Activated T-helper 1 cell treated with Interleukin-2 at 50 U/mL for 16 hours (primary cell): ENCODE measurements at places on chromosomes 11 and 22.

DNA sequence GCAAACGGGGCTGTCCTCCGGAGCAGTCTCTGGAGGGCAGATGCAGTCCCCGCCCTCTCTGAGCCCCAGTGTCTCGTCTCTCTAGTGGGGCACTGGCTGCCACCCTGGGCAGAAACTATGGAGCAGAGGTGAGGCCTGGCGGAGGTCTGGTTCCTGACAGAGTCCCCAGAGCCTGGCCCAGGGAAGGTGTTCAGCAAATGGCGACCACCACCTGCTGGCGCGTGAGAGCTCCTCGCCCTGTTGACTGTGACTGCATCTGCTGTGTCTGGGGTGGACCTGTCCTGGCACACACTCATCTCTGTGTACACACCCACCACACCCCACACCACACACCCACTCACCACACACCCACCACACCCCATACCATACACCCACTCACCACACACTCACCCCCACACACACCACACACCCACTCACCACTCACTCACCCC lies 18.3 kb upstream of the TTLL12 start:
- DNase-seq = no peak

DNA sequence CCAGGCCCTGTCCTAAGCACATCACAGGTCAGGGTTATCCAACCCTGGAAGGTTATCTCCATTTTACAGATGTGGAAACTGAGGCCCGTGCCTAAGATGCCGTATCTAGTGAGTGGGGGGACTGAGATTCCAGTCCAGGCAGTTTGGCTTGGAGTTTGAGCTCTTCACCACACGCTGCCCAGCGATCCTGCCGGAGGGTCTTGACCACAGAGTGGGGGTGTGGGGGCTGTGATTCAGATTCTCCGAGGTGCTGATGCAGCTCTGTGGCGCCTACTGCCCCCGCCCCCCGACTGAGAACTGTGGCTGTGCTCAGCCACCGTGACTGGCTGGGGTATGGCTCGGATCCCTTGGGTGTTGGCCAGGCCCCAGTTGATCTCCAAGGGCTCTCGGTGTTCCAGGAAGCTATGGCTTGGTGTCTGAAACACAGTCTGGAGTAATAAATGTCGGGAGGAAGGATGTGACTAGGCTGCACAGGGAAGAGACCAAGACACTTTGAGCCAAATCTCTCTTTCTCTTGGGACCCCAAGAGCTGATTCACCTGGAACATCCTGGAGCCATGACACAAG lies 60.6 kb upstream of the RASD2 start:
- DNase-seq = no peak

DNA sequence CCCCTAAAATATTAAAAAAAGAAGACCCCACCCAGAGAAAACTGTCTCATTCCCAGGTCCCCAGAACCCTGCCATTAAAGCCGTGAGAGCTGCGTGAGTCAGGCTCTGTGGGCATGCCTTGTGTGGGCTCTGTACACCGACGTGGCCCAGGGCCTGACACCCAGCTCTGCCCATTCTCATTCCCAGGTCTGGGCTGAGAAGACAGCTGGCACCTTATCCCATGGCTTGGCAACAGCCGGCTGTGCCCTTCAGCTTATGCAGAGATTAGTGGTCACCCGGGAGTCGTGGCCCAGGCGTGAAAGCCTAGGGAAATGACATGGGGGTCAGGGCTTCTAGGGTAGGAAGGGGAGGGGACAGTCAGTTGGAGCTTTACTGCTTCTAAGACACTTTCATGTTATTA lies 31.9 kb downstream of the OTOG start:
- no peak for DNase-seq

GRCh38 chr11:99614352-99614751 lies 593.6 kb downstream of the CNTN5 start:
- no peak for DNase-seq

GRCh38 chr11:69166218-69167115 lies 10.7 kb downstream of the SMIM38 start:
- no peak for DNase-seq

DNA sequence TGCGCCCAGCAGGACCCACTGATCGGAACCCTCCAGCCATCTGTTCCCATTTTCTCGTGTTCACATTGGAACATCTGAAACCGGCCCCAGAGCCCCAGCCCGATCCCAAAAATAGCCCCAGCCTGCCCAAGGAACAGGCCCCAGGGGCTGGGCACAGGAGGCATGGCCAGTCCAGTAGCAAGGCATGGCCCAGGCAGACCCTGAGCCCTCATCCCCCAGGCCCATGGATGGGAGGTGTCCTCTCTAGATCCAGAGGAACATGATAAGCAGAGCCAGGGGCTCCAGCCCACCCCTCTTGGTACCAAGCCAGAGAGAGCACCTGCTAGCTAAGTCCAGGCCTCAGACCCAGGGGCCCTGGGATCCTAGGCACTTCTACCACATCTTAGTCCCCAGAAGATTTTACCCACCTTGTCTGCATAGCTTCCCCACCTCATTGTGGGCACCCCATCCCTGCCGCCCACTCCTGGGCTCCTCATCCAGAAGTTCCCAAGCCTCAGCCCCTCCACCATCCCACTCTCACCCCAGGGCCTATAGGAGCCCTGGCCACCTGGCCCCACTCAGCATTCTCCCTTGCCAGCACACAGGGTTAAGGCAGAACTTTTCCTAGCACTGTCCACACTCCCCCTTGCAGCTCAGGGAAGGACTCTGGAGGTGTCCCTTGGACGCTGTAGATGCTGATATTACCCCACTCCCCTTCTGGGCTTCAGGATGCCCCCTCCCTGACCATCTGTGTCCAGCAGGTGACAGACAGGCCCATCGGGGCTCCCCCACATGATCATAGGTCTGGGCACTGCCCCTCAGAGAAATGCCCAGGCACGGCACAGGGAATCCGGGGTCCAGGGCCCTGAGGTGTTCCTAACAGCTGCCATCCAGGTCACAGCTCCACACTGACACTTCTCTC lies 9.5 kb downstream of the BCL9L start:
- no peak for DNase-seq

- DNase-seq = peak; percentile 99
Observed at GRCh38 chr11:65121865-65122696, at the start of the genes FAU and MRPL49. Gene FAU, minus strand, starts transcription at chr11:65122134. Its CDS starts 321 bp downstream, at chr11:65121813. Gene MRPL49, plus strand, starts transcription at chr11:65122321. Its CDS starts 26 bp downstream, at chr11:65122347.

DNA sequence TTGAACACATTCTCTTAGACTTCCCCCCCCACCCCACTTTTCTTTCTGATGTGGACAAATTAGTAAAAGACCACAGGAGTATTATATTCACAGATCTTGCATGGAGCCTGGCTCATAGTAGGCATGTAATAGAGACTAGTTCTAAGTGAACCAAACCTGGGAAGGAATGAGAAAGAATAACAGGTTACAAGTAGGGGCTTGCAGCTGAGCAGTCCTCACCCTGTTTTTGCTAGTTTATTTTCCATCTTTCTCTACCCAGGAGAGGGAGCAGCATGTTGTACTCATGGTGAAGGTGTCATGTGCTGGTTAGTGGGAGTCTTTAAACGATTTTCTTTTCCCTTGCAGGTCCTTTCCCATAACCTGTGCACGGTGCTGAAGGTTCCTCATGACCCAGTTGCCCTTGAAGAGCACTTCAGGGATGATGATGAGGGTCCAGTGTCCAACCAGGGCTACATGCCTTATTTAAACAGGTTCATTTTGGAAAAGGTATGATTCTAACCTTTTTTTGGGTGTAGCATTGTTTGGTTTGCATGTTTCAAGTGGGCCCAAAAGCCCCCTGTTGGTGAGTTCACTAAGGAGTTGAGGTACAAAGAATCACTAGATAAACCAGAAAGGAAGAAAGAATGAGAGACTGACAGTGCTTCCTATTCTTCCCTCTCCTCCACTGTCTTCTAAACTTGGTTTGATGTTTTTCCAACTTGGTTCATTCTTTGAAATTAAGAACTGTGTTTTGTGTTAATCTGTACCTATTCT lies 30.1 kb downstream of the SWAP70 start:
- no peak for DNase-seq

DNA sequence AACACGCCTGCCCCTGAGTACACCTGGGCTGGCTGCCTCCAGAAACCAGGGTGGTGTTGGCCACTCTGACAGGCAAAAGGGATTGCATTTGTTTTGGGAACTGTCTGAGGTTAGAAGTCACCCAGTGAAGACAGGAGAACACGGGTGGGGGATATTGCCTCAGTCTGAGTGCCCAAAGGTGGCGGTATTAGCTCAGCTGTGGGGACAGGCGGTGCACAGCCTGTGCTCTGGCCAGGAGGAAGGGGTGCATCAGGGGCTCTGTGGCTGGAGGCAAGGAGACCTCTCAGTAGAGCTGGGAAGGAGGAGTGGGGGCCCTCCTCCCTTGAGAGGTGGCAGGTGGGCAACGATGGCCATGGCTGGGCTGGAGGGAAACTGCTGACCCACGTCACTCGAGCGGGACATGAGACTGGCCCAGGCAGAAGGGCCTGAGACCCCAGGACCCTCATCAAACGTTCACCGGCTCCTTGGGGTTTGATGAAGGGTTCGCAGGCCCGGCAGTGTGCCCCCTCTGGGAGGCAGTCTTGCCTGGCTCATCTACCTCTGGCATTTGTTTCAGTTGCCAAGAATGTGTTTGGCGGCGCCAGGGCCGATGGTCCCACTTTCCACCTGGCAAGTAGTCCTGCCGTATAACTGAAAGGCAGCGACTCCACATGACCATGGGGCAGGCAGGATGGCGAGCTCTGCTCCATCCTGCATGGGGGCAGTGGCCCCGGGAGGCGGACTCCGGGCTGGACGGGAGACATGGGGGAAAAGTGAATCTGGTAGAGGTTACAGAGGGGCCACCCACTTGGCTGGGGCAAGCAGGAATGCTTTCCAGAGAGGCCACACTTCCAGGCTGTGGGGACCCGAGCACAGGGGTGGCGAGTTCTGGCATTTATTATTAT lies 52.8 kb upstream of the SMIM38 start:
- DNase-seq = no peak

GRCh38 chr11:47628026-47628425 lies 14.3 kb downstream of the MTCH2 start:
- DNase-seq = no peak

DNA sequence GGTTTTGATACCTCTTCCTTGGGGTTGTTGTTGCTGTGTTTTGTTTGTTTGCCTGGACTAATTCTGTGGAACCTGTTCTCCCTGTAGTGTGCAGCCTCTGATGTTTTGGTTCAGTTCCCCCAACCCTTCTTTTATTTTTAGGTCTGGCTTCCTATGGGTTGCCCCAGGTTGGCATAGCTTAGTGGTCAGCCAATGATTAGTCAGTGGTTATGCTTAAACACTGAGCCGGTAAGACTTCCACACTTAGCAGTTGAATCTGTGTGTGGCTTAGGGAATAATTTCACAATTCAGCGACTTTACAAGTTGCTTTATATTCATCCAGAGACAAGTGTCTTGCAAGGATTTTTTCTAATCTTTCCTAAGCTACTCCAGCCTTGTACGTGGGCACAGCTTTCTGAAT lies 78.6 kb upstream of the CLPB start:
- no peak for DNase-seq

- DNase-seq = no peak
Observed at GRCh38 chr11:3101921-3102640, 44.9 kb upstream of the CARS1 start.

DNA sequence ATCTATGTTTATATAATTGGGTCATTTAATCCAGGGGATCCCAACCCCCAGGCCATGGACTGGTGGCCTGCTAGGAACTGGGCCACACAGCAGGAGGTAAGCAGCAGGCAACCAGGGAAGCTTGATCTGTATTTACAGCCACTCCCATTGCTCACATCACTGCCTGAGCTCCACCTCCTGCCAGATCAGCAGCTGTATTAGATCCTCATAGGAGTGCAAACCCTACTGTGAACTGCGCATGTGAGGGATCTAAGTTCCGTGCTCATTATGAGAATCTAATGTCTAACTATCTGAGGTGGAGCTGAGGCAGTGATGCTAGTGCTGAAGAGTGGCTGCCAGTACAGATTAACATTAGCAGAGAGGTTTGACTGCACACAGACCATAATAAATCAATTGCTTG lies 32.8 kb downstream of the MS4A2 start:
- no peak for DNase-seq

GRCh38 chr22:28426346-28427132 lies 253.1 kb downstream of the TTC28 start:
- DNase-seq = no peak

GRCh38 chr11:18720808-18721560 lies 5.0 kb downstream of the IGSF22 start:
- peak; percentile 69 for DNase-seq

- DNase-seq = no peak
Observed at GRCh38 chr22:25884121-25884520, 142.1 kb downstream of the MYO18B start.

GRCh38 chr11:9314291-9315077 lies at the start of gene TMEM41B:
Gene TMEM41B, minus strand, starts transcription at chr11:9314593. Its CDS starts 152 bp downstream, at chr11:9314441.
- peak; percentile 99 for DNase-seq

GRCh38 chr11:109968299-109968698 lies 124.9 kb upstream of the ZC3H12C start:
- no peak for DNase-seq

DNA sequence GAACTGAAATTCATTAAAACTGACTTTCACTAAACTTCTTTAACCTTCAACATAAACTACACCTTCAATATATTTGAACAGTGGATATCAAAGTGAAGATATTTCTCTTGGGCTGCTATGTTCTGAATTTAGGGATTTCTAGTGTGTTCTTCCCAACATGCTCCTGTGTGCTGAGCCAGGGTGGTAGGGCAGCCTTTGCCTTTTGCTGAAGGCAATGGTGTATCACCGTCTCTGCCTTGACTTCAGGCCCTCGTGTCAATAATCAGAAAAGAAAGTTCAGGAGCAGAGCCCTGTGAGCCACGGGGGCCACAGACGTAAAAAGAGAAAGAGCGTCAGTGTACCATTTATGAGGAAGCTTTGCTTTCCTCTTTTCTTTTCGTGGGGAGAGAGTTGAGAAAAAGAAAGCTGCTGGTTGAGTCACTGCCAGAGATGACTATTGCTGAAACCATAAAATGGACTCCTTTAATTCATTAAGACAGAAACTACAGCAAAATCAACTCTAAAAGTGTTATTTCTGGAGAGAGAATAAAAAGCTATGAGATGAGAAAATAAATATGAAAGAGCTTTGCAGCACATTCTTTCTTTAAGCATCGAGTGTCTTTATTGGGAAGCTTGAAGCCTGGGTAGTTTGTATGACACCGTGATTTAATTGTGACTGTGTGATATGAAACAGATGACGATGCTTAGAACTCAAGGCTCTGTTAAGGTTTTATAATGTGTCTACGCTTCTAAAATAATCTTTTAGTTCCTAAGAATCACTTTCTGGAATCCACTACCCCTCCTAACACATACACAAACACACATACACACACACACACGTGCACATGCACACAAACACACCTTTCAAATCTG lies 271.8 kb upstream of the MTNR1B start:
- no peak for DNase-seq

- no peak for DNase-seq
Observed at GRCh38 chr11:103892603-103893002, 143.8 kb upstream of the DDI1 start.

GRCh38 chr11:78379039-78379670 lies 38.5 kb downstream of the GAB2 start:
- DNase-seq = no peak

- DNase-seq = no peak
Observed at GRCh38 chr11:88704485-88704884, 361.3 kb downstream of the GRM5 start.

GRCh38 chr11:14678350-14678749 lies 34.7 kb downstream of the PDE3B start:
- no peak for DNase-seq

GRCh38 chr11:67240576-67241389 lies 25.5 kb upstream of the GRK2 start:
- DNase-seq = peak; percentile 62

GRCh38 chr11:116122697-116123472 lies 618.7 kb upstream of the CADM1 start:
- no peak for DNase-seq

GRCh38 chr11:131089727-131090245 lies 173.5 kb upstream of the SNX19 start:
- no peak for DNase-seq

- DNase-seq = no peak
Observed at GRCh38 chr11:15770798-15771414, 585.4 kb downstream of the SOX6 start.
